ENCODE measurements at places on chromosomes 1 and 21.

DNA sequence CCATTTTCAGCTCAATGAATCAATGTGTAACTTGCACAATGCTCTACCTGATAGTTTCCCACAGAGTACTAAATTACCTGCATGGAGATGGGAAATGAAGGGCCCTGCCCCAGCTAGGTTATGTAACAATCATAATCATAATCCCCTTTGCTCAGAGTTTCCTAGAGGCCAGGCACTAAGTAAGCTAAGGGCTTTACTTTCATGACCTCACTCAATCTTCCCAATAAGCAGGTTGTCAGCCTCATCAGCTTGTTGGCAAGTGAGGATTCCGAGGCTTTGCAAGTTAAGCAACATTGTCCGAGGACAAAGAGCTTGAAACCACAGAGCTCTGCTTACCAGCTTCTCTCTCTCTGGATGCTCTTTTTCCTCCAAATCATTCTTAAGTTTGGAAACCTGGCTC lies 64.1 kb upstream of the NTPCR start:
- DNase-seq = no peak

- no peak for DNase-seq
Measured at GRCh38 chr1:78650114-78650660, 556 bp downstream of the IFI44 start.

DNA sequence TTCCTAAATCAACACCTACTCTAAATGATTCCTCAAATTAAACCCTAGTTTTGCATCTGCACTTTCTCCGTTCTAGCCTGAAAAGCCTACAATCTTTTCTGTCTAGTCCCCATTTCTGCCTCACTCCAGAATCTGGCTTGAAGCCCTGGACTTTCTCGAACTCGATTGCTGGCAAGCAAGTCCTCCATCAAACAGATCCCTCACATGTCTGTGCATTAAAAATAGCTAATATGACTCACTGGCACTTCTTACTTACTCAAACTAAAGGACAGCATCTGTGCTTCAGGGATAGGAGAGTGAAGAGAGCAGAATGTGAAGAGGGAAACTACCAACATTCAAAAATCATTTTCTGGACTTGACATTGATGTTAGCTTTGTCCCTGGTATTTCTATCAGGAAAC lies 51.8 kb upstream of the CXADR start:
- DNase-seq = no peak

DNA sequence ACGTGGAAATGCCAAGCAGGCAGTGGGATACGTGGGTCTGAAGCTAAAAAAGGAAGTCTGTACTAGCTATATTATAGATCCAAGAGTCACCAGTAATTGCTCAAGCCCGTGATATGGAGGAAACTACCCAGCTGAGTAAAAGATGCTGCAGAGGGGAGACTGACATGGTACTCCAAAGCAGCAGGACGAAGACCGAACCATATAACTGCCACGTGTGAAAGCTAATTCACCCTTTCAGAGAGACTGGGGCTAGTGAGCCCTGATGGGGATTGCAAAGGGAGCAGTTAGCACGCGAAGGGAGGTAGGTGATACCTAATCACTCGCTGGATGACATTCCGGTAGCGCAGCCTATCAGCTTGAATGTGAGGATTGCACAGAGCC lies 316 bp downstream of the AP4B1 start:
- no peak for DNase-seq

- no peak for DNase-seq
Measured at GRCh38 chr1:75999034-75999433, 66.8 kb upstream of the ASB17 start.

GRCh38 chr1:17122521-17123164 lies 3.4 kb upstream of the PADI2 start:
- no peak for DNase-seq

DNA sequence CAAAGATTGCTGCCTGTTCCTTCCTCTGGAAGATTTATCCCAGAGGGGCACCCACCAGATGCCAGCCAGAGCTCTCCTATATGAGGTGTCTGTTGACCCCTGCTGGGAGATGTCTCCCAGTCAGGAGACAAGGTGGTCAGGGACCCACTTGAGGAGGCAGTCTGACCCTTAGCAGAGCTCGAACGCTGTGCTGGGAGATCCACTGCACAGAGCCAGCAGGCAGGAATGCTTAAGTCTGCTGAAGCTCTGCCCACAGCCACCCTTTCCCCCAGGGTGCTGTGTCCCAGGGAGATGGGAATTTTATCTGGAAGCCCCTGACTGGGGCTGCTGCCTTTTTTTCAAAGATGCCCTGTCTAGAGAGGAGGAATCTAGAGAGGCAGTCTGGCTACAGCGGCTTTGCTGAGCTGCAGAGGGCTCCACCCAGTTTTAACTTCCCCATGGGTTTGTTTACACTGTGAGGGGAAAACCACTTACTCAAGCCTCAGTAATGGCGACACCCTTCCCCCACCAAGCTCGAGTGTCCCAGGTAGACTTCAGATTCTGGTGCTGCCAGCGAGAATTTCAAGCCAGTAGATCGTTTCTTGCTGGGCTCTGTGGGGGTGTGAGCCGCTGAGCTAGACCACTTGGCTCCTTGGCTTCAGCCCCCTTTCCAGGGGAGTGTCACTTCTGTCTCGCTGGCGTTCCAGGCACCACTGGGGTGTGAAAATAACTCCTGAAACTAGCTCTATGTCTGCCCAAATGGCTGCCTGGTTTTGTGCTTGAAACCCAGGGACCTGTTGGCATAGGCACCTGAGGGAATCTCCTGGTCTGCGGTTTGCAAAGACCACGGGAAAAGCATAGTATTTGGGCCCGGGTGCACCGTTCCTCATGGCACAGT lies 51.1 kb upstream of the PDC start:
- no peak for DNase-seq

GRCh38 chr1:112698366-112699310 lies 8.3 kb downstream of the RHOC start:
- DNase-seq = no peak

DNA sequence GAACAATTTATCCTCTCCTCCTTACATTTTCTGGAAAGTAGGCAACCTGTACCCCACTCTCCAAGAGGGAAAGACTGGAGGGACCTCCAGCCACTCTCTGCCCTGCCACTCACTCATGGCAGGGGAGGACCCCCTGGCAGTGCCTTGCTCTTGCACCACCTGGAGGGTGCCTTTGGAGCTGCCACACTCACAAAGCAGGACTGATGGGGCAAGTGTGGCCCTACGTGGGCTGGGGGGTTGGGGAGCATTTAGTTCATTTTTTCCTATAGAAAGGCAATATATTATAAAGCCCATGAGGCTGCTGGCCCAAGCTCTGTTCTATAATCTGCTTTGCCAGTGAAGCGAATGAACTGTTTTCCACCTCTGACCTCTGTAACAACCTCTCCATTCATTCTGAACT lies 50.3 kb downstream of the GPR161 start:
- no peak for DNase-seq

DNA sequence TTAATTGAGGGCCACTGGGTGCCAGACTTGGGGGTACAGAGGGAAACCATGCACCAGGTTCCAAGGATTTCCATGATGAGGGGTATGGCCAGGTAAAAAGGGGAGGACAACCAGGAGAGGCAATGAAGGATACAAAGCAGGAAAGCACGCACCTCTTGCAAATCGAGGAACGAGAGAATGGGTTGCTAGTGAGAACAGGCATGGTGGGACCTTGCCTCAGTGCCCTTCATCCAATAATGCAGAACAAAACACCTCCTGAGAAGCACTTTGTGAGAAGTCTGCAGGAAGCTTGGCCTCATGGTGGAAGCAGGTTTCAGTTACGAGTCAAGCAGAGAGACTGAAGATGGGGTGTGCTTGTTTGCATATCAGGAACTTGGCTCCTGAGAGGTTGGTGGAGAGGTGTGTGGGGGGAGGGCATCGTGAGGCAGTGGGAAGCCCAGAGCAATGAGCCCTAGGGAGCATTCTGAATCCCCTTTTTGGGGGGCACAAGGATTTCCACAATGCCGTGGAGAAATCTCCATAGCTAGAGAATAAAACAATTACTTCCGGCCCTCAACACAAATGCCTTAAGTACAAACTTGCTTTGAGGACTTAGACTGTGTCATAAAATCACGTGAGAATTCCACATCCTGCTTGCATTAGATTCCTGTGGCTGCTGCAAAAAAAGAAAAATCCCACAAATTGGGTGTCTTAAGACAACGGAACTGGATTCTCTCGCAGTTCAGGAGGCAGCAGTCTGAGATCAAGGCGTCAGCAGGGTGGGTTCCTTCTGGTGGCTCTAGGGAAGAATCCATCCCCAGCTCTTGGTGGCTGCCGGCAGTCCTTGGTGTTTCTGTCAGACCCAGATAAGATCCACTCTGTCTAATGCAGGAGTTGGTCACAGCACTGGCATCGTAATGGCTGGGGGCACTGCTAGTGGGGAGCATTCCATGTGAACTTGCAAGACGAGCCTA lies 54.9 kb upstream of the BACE2 start:
- DNase-seq = no peak

- DNase-seq = no peak
Measured at GRCh38 chr1:103459346-103459745, 66.2 kb upstream of the RNPC3 start.

- no peak for DNase-seq
Measured at GRCh38 chr1:208654241-208654640, 410.1 kb upstream of the PLXNA2 start.

GRCh38 chr1:208010487-208011071 lies 99.7 kb upstream of the CD34 start:
- DNase-seq = no peak

All from activated CD8-positive, alpha-beta memory T cell treated with anti-CD3 and anti-CD28 coated beads for 1 hour (primary cell).